ENCODE measurements at places on chromosomes 6 and 20.

DNA sequence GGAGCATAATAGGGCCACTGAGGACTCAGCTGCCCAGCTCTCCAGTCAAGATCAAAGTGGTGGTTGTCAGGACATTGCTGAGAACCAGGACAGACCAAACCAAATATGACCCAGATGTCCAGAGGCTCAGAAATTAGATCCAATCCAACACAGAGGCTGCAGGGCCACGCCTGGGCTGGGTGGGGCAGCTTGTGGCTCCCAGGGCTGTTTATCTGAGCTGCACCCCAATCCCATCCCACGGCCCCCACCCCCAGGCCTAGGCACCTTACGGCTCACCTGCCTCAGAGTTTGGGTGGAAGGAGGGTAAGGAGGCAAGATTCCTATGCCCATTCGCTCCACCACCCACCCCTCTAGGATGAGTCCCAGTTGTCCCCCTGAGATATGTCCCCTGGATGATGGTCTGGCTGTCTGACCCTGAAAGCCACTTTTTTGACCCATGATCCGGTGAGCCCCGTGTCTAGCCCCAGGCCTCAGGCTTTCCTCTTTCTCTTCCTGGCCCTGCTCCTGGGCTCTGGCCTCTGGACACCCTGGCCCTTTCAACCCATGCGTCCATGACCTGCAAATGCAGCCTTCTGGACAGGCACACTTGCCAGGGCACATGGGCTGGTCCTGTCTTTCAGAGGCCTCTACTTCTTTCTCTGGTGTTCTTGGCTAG, 40.0 kb downstream of the CPXM1 start:
- no peak for DNase-seq

- no peak for DNase-seq
These were observed 10.1 kb downstream of the CDC5L start for GRCh38 chr6:44397424-44398164.

DNA sequence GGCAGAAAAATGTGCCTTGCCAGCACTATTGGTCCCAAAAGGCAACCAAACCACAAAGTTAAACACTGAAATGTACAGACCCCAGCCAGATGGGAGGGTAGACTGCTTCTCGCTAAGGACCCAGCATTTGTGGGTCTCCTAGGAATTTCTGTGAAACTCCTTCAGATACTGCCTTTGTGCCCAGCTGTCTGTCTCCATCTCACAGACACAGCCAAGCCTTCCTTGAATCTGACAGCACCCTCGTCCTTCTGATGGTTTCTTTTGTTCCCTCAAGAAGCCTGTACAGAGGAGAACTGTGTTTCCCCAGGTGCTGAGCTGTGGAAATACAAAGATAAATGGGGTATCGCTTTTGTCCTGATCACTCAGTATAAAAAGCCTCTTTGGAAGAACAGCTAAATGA, 254.0 kb upstream of the TAB2 start:
- no peak for DNase-seq

DNA sequence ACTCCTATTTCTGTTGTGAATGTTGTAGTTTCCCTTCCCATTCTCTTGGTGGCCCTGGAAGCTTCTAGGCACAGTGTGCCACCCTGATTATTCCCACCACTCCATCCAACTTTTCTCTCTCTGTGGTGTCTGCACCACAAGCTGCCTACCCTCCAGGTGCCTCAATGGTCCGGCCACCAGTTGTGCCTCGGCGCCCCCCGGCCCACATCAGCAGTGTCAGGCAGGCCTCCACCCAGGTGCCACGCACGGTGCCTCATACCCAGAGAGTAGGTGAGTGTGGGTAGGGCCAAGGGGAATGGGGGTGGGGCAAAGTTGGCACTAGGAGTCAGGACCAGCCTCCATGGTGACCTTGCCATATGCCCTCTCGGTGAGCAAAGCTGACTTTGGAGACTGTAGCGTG, 23.1 kb downstream of the PABPC1L start:
- no peak for DNase-seq

GRCh38 chr20:3677733-3678132, 4.1 kb downstream of the ADAM33 start:
- no peak for DNase-seq
